ENCODE measurements at places on chromosomes 7 and 10.
A peak's percentile ranks its signal among the peaks of the same experiment; 100 is the strongest.

DNA sequence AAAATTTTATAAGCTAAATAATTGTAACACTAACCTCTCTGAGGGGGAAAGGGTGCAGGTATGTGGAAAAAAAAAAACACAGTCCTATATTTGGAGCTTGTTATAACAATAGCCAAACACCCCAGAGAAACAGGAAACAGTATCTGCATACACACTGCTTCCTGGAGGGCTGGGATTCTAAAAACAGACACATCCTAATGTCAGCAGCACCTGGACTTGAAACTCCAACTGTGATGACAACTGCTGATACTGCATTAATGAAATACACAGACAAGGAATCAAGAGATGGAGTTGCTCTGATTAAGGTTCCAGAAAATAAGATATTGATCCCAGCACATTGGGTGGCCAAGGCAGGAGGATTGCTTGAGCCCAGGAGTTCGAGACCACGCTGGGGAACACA, 9.3 kb downstream of the DAGLB start:
- no peak for DNase-seq

GRCh38 chr10:8006274-8006999, 48.1 kb upstream of the GATA3 start:
- no peak for DNase-seq

GRCh38 chr10:71489077-71489476, 92.4 kb downstream of the CDH23 start:
- no peak for DNase-seq

GRCh38 chr10:30619966-30620365, 9.6 kb downstream of the LYZL2 start:
- no peak for DNase-seq

DNA sequence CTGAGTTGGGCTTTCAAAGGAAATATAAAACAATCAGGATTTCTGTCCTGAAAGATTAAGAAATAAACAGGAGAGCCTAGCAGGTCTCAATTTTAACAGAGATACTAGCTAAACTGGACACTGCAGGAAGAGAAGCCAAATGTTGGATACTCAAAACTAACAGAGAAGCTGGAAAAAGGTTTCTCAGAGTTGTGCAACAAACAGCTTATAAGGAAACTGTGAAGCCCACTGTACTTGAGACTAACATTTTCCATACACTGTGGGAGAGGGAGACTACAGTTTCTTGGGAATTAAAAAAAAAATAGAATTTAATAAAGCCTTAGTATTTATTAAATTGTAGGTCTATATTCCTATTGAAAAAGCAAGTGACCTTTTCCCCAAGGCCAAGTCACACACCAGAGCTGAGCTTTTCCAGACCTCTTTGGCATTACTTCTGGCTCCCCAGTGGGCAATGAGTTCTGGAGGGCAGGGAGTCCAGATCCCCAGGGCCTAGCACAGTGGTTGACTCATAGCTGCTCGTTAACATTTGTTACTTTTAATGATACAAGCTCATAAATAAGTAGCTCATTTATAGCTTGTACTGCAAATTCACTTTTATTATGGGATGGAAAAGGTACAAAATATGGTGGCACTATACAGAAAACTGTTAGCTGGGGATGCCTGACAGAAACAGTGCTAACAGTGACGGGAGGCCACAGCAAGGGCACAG, 68.3 kb downstream of the MINDY3 start:
- no peak for DNase-seq

- no peak for DNase-seq
These were observed 31.4 kb upstream of the ARHGAP22 start for GRCh38 chr10:48636231-48636630.

DNA sequence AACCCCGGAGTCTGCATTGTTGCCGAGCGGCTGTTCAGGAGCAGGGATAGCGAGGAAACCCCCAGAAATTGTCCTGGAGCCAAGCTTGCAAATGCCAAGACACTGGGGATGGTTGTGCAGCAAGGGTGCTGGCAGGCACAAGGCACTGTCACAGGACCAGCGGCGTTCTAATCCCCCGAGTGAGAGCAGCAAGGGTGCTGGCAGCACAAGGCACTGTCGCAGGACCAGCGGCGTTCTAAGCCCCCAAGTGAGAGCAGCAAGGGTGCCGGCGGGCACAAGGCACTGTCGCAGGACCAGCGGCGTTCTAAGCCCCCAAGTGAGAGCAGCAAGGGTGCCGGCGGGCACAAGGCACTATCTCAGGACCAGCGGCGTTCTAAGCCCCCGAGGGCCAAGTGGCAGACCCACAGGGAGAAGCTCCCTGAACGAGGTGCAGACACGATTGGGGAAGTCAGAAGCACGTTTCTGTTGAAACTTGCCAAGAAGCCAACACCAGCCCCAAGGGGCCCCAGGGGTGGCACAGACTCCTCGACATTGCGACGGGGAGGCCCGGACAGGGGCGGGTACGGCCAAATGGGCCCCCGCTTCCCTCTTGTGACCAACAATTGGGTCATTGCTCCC, 40.4 kb upstream of the INPP5A start:
- no peak for DNase-seq

DNA sequence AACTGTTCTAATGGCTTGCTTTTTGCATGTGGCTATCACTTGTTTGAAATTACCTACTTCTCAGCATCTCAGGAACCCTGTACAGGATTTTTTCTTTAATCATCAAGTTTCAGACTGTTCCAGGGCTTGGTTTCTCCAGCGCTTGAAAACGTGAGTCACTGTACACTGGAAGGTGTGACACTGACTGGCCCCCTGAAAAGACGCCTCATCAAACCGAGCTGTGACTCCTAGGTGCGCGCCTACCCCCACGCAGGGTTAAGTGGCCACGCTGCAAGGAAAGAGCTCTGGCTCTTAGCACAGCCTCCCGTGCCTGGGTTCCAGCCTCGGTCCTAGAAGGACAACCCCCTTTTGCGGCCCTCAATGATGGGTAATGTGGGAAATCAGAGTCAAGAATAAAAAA, 81.0 kb downstream of the EBF3 start:
- no peak for DNase-seq

GRCh38 chr7:153193144-153193595, 433.6 kb downstream of the ACTR3B start:
- peak; percentile 9 for DNase-seq

- no peak for DNase-seq
These were observed 675 bp upstream of the ATE1 start for GRCh38 chr10:121928528-121928884.

DNA sequence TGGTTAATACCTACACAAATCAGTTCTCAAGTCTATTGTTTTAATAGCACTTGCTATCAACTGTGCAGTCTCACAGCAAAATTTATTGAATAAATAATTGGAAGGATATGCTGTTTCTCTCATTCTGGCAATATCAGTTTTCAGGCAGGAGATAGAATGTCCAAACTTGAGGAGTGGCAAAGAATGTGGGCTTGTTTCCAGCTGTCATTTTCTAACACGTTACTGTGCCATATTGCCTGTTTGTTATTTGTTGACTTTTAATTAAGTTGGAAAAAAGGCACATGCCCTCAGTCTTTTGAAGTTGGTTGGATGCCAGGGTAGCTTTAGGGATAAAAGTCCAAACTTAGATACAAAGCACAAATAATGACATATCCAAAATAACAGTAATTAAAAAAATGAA, 52.2 kb downstream of the MAGI2 start:
- no peak for DNase-seq

GRCh38 chr10:59538623-59539022, 171.0 kb downstream of the SLC16A9 start:
- DNase-seq, result no peak

All from GDM1 (cell line).